NCI-H1436 treated with DMSO at 0.1 percent for 48 hours (cell line): ENCODE measurements at places on chromosomes 13 and 19.

DNA sequence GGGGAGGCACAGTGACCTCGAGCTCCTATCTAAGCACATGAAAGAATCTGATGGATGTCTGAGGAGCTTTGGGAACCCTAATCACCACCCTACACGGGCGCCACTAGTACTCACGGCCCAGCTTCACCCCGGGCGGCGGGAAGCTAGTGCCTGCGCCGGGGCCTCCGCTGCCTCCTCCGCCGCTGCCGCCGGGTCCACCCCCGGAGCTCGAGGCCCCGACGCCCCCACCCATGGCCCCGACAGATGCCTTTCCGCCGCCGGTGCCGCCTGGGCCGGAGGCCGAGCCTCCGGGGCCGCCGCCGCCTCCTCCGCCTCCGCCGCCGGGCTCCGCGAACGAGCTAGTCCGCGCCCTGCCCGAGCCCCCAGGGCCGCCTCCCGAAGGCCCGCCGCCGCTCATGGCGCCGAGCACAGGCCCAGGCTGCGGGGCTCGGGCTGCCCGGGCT is 312 bp downstream of the GSK3A start:
- DNase-seq, result no peak

DNA sequence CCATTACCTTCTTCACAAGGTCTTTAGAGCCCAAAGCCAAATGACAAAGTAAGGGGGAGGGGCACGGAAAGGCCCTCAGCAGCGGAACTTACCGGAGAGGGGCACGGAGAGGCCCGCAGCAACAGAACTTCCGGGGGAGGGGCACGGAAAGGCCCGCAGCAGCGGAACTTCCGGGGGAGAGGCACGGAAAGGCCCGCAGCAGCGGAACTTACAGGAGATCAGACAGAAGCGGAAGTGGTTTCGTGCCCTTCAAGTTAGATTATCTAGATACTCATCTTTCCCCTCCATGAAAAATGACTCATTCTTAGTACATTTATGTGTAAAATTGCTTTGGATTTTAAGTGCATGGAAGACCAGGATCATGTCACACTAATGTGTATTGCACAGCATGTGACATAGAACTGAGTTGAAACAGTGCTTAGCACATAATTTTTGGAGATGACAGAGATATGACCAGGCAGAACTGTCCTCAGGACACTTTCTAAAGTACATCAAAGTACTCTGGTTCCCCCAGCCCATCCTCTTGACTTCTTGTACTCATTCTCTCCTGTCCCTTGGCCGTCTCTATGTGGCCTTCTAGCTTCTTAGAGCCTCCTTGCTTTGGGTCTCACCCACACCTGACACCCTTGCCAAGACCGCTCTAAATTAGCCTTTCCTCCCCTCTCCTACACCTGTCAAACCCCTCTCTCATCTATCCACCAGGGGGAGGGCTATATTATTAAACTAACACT is 25.7 kb upstream of the TPTE2 start:
- DNase-seq, result no peak

DNA sequence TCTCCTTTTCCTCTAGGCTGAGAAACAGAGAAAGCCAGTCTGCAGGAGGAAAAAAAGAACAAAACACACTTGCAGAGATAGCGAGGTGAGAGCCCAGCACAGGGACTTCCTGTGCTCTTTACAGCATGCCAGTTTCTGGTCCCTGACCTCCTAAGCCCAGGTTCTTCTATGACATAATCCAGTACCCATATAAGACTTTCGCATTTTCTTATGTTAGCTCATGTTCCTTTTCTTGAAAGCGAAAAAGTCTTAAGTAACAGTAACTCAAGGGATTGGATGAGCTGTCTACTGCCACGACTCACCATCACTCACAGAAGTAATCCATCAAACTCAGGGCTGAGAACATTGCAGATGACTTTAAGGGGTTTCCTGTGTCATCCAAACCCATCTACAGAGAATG is 17.4 kb downstream of the CCDC70 start:
- DNase-seq, result no peak

- DNase-seq, result no peak
Measured at GRCh38 chr13:77465603-77466195, 69.8 kb upstream of the SCEL start.

- DNase-seq, result no peak
Measured at GRCh38 chr19:44002212-44002565, 568 bp upstream of the ZNF230 start.

- DNase-seq, result no peak
Measured at GRCh38 chr13:98423417-98423816, 153.5 kb downstream of the STK24 start.
